PC-9 (cell line): ENCODE measurements at places on chromosomes 12 and 14.

DNA sequence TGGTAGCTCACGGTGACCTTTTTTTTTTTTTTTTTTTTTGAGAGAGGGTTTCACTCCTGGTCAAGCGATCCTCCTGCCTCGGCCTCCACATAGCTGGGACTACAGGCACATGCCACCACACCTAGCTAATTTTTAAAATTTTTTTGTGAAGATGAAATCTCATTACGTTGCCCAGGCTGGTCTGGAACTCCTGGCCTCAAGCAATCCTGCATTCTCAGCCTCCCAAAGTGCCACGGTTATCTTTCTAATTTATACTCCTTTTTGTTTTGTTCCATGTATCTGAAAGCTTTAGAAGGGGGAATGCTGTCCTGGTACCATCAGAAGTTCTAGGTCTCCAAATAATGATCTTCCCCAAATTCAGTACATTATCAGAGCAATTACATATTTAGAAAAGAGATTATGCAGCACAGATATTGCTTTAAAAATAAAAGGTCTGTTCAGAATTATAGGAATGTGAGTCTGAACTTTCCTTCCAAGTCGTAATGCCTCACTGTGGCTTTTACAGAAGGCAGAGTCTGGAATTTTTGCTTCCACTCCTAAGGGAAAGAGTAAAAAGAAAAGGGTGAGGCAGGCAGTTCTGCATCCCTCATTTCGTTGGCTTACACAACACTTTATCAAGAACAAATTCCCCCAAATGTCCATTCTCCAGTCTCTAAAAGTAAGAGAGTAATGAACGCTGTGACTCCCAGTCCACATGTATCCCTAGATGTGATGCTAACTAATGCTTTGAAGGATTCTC, 73.0 kb downstream of the GCH1 start:
- DNase-seq = no peak

DNA sequence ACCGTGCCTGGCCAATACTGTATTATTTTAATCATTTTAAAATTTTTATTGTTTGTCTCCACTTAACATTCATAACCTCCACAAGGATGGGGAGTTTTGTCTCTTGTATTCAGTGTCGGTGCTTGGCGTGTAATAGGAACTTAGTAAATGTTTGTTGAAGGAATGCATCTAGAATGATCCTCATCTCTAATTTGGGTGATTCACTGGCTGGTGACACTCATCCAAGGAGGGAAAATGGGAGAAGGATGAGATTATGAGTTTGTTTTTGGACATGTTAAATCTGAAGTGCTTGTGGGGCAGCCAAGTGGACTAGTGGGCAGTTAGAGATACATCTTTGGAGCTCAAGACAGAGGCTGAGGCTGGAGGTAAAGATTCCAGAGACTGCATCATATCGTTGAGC, 5.1 kb downstream of the KLC1 start:
- no peak for DNase-seq

DNA sequence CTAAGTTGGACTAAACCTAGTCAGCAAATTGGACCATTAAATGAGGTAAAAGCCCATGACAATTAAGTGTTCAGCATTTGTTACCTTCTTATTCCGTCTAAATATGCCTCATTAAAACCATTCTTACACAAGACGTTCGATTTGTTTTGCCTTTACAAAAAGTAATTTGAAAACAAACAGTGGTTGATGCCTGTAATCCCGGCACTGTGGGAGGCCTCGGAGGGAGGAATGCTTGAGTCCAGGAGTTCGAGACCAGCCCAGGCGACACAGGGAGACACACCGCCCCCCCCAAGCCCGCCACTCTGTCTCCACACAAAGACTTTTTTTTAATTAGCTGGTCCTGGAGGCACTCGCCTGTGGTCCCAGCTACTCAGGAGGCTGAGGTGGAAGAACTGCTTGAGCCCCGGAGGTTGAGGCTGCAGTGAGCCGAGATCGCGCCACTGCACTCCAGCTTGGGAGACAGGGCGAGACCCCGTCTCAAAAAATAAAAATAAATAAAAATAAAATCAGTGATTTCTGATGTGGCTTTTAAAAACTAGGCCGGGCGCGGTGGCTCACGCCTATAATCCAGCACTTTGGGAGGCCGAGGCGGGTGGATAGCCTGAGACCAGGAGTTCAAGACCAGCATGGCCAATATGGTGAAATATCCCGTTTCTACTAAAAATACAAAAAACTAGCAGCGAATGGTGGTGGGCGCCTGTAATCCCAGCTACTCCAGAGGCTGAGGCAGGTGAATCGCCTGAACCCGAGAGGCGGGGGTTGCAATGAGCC, 856 bp upstream of the EIF4B start:
- DNase-seq = no peak

- DNase-seq = no peak
These were observed 1094.4 kb downstream of the BCL11B start for GRCh38 chr14:98177551-98177950.

DNA sequence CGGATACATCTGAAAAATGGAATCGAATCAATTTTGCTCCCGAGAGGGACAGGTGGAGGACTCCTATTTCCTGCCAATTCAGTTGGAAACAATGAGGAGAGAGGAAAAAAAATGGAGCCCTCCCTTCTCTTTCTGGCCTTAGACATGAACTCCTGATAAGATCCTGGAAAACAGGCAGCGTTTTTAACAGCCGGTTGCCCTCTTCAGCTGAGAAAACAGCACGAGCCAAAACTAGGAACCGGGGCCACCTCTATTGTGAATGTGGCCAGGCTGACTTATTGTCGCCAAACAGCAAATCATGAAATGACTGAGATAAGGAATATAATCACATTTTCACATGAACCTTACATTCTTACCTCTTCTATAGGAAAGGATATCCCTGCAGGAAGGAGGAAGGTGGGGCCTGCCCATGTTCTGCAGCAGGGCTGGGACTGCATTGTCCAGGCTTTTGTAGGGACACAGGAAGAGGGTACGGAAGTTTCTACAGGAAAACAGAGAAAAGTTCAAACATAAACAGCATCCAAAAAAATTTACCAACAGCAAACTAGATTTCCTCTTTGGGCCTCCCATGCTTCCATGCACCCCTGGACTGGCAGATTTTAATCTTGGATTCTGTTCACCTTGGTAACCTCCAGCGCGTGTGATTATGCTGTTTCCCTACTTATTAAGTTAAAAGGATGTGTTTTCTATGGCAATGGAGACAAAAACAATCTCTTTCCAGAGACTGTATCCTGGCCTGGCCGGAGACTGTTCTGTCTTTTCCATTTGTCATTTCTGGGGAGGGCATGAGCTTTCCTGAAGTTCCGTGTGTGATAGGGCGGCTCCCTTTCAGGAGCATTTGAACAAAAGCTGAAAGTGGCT, 29.0 kb upstream of the ELK3 start:
- DNase-seq = no peak

- no peak for DNase-seq
These were observed 54.2 kb upstream of the TSPAN9 start for GRCh38 chr12:3022961-3023360.

DNA sequence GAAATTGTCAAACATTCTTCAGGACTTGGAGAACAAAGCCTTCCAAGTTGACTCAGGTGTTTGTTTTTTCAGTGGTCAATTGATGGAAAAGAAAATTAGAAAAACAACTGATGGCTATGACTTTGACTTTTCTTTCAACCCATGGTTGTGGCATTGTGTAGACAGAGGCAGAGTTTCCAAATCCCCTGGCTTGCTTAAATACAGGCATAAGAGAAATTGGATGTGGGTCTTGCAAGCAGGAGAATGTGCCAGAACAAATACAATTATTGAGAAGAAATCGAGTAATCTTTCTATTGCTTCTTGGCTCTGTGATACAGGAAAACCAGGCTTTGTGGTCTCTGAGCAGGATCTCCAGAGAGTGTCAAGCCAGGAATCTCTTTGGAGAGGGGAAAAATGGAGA, 40.9 kb upstream of the FRMD6 start:
- DNase-seq = no peak

- DNase-seq = peak; percentile 75
These were observed 191.8 kb downstream of the C12orf75 start for GRCh38 chr12:105522166-105522825.

DNA sequence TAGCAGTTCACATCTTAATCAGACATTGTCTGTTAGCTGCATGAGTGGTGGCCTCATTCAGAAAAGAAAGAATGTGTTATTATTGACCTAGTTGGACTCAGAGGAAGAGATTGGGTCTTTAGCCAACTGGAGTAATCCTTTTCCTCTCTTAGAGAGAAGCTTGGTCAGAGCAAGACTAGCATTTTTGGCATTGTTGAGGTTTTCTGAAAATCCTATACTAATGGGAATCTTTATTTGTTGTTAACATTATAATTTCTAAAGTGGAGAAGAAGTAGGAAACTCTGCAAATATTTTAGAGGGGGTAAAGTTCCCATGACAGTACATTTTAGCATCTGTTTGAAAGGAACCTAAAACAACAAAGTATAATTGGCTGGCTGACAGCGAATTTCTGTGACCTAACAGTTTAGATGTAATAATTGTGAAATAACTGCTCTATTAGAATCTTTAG, 9.7 kb downstream of the TOX4 start:
- DNase-seq = no peak

DNA sequence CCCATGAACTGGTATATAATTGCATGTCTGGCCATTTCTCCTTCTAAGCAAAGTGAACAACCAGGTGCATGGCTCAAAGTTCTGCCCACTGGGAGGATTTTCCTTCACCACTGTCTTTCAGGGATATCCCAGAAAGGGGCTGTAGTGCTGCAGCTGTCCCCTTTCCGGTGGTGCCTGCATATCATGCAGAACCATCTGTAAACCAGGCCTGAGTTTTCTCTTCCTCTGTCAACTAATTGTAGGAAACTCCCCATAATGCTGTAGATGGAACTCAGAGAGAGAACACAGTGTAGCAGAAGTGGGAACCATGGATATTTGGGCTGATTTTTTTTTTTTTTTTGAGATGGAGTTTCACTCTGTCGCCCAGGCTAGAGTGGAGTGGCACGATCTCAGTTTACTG, 45.6 kb upstream of the CRY1 start:
- DNase-seq = no peak

GRCh38 chr12:20528208-20528607, 159.9 kb downstream of the PDE3A start:
- DNase-seq = no peak

DNA sequence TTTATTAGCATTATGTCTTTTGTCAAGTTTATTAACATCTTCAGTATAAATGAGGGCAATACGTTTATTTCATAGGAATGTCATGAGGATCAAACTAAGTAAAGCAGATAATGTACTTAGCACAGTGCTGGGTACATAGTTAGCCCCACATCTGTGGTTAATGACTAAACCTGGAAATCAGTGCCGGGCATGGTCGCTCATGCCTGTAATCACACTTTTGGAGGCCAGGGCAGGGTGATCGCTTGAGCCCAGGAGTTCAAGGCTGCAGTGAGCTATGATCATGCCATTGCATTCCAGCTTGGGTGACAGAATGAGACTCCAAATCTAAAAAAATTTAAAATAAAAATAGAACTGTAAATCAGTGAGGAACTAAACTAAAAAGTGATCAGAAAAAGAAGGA, 44.8 kb upstream of the GUCY2C start:
- no peak for DNase-seq

GRCh38 chr14:57846596-57846995, 19.3 kb downstream of the SLC35F4 start:
- no peak for DNase-seq

DNA sequence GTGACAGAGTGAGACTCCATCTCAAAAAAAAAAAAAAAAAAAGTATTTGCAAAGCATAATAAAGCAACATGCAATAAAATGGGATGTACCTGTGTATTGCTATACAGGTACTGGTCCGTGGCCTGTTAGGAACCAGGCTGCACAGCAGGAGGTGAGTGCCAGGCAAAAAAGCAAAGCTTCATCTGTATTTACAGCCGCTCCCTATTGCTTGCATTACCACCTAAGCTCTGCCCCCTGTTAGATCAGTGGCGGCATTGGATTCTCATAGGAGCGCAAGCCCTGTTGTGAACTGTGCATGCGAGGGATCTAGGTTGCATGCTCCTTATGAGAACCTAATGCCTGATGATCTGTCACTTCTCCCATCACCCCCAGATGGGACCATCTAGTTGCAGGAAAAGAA, 113.3 kb downstream of the SCAF11 start:
- DNase-seq = no peak

- DNase-seq = no peak
These were observed 143.6 kb downstream of the RPAP3 start for GRCh38 chr12:47562201-47562600.

DNA sequence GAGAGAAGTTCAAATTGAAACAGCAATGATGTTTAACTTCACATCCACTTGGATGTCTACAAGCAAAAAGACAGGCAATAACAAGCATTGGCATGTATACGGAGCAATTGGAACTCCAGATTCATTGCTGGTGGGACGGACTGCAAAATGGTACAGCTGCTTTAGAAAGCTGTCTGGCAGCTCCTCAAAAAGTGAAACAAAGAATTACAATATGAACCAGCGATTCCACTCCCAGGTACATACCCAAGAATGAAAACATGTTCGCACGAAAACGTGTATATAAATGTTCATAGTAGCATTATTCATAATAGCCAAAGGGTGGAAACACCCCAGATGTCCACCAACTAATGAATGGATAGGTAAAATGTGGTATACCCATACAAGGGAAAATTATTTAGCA, 125.7 kb downstream of the HMGA2 start:
- no peak for DNase-seq

GRCh38 chr14:75283833-75284563, 5.4 kb downstream of the FOS start:
- DNase-seq = peak; percentile 49

- DNase-seq = no peak
These were observed 179.3 kb upstream of the ALG10B start for GRCh38 chr12:38137287-38137686.

- DNase-seq = no peak
These were observed 543.2 kb upstream of the TBX3 start for GRCh38 chr12:115227137-115227615.

DNA sequence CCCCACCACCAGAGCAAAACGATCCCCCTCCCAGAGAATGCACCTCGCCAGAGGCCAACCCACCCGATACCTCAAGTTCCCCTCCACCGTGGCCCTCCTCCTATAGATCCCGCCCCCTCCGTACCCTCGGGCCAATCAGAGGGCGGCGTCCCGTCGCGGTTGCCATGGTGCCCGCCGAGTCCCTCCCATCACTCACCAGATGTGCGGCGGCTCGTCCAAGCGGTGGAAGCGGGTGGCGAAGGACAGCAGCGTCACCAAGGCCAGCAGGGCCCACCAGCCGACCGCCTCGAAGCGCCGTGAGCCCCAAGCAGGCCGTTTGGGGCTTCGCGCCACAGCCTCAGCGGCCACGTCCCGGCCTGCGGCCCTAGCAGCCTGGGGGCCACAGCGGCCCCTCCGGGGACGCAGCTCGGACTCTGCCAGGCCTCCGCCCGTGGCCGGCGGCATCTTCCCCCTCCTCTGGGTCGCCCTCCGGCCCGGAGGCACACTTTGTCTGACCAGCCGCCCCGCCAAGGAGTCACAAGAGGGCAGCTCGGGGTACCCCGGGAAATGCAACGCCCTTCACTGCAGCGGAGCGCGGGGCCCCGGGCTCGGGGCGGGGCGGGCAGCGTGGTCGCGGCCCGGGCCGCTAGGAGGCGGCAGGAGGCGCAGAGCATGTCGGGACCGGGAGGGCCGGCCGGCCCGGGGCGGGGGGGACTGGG, at the start of gene POMT2:
TSS of gene POMT2 (minus strand) at position 646 of the 698 bp plus-strand sequence. CDS start at position 444, 202 bp downstream.
- peak; percentile 89 for DNase-seq
